ENCODE measurements at places on chromosomes 16 and 17. TPM values are rescaled to one million over a fixed set of nuclear protein-coding genes. Genes with fewer than 3 reads are reported as not detected.

DNA sequence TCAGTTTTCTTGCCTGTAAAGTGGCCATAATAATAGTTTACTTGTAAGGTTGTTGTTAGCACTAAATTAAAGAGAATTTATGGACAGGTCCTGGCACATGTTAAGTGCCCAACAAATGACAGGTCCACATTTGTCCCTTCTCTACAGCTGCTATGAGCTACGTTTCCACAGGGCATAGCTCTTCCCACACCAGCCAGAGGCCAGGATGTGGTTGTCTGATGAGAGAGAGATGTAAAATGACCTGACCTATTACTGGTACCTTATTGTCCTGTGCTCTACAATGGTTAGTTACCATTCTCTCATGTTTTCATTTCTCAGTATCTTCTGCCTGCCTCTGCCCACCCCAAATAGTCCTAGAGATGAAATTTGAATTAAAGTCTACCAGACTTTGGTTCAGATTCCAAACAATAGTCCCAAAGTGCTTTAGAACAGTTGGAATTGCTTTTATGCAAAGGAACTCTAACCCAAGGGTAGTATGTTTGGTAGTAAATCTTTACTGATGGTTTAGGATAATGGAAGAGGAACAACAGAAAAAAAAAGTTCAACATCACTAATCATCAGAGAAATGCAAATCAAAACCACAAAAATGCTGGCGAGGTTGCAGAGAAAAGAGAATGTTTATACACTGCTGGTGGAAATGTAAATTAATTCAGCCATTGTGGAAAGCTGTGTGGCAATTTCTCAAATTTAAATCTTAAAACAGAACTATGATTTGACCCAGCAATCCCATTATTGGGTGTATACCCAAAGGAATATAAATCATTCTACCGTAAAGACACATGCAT lies 57.1 kb upstream of the ANKFN1 start:
- DNase-seq, result no peak

- DNase-seq, result no peak
Measured at GRCh38 chr17:68383443-68384321, 73.6 kb downstream of the WIPI1 start.

Gene APOBR
- 1.3 TPM for total RNA-seq

Gene ZNF319
- 7.1 TPM for total RNA-seq

- DNase-seq, result no peak
Measured at GRCh38 chr17:10192972-10193371, 5.4 kb downstream of the GAS7 start.

Gene HSF4
- 41.0 TPM for total RNA-seq

DNA sequence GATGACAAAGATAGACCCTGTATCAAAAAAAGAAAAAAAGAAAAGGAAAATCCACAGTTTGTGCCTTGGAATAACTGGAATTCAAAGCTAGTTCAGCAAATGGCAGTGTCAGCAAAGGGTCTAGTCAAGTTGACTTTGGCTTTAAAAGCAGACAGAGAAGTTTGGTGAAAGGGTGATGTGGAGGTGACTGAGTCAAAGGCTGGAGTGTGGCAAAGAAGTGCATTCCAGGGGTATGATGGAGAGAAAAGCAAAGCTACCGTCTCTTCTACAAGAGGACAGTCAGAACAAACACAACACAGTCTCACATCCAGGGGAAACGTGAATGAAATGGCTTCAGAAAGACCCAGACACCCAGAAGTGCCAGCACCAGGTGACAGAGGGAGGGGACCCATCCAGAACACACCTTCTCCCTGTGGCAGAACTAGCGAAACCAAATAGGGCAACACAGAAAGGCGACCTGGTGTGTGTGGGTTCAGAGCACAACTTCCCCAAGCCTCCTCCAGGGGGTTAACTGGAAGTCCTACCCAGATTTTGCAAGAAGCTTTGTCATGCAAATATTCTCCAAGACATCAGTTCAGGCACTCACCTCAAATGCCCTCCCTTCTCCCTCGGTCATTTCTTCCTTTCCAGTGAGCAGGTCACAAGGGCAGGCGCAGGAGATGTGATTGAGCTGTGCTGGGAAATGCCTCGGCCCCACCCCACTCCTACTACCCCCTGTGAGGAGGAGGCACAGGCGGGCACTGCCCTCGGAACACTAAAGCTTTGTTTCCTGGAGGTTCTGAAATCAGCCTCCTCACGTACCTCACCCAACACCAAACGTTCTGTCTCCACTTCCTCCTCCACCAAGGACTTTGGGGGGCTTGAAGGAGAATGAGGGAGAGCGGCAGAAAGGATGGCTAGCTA lies 481.9 kb downstream of the SOX9 start:
- no peak for DNase-seq

- no peak for DNase-seq
Measured at GRCh38 chr16:3321816-3322215, 16.5 kb downstream of the ZNF75A start.

DNA sequence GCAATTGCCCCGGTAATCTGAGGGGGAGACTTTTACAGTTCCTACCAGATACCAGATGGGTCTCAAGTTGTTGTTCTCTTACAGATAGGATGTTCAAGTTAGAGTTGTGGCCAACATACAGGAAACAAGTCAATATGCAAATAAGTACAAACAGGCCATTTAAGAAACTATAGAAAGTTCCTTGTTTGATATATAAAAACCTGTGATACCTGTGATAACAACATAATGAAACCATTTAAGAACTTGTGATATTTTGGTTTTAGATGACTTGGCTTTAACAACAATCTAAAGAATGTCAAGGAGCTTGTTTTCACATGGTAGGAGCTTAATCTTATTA lies 16.8 kb downstream of the CDR2 start:
- no peak for DNase-seq

Gene KRTAP2-2
- total RNA-seq, result not detected

DNA sequence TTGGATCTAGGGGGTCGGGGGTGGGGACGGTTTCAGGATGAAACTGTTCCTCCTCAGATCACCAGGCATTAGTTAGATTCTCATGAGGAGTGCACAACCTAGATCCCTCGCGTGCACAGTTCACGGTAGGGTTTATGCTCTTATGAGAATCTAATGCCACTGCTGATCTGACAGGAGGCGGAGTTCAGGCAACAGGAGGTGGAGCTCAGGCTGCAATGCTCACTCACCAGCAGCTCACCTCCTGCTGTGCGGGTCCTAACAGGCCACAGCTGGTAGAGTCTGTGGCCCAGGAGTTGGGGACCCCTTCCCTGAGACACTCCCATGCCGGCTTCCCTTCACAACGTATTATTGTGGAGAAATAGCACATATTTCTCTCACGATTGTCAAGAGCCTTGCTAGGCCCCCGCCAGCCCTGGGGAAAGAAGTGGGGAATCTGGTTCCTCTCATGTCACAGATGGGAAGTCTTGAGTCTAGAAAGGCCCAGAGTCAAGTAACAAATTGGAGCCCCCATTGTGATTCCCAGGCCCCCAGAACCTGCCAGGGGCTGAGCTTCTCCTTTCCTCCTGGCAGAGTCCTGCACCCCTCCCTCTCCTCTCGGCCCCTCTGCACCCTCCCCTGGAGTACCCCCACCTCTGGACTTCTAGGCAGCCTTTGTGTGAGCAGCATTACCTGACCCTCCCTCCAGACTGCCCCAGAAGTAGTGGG lies 6.1 kb upstream of the KRT14 start:
- DNase-seq, result no peak

Gene ADGRG1
- total RNA-seq, result 17.4 TPM

All from esophagus muscularis mucosa (tissue), 4 donors.